ENCODE measurements at places on chromosomes 4 and X.

DNA sequence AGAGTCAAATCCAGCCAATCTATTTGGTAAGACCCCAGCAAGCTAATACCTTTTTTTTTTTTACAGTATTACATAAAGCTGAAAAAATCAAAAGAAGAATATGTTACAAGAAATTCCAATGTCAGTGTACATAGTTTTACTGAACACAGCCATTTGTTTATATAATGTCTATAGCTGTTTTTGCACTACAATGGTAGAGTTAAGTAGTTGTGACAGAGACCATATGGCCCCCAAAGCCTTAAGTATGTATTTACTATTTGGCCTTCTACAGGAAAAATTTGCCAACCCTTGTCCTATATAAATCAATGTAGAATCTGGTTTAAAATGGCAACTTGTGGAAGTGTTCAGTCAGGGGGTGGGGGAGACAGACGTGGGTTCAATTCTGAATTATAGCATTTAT lies 60.7 kb downstream of the ANTXR2 start:
- DNase-seq = no peak

GRCh38 chr4:100311181-100311580 lies 120.9 kb upstream of the DDIT4L start:
- DNase-seq = no peak

- DNase-seq = no peak
These were observed 27.2 kb downstream of the FBXO8 start for GRCh38 chr4:174256277-174256713.

- DNase-seq = peak; percentile 53
These were observed 5.6 kb upstream of the KANTR start for GRCh38 chrX:53088136-53088974.

GRCh38 chrX:40009890-40010289 lies 87.9 kb downstream of the BCOR start:
- DNase-seq = no peak

- DNase-seq = no peak
These were observed 717.3 kb upstream of the ACTRT1 start for GRCh38 chrX:128769495-128769894.

DNA sequence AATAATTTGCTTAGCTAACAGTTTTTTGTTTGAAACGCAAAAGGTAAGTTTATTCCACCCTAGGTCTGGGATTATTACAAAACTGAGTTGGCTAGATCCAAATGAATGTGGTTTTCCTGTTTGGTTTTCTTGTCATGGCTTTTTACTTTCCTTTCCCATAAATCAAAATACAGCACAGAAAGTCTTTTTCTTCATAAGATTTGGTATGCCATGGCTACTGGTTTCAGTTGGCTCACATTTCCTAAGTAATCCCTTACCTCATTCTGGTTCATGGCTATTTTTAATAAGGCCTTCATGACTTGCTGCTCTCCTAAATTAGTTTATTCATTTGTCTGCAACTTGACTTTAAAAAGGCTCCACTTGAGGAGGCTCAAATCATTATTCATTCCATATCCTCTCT lies 12.9 kb upstream of the PAK3 start:
- no peak for DNase-seq

GRCh38 chr4:132981611-132982010 lies 167.5 kb upstream of the PCDH10 start:
- no peak for DNase-seq

DNA sequence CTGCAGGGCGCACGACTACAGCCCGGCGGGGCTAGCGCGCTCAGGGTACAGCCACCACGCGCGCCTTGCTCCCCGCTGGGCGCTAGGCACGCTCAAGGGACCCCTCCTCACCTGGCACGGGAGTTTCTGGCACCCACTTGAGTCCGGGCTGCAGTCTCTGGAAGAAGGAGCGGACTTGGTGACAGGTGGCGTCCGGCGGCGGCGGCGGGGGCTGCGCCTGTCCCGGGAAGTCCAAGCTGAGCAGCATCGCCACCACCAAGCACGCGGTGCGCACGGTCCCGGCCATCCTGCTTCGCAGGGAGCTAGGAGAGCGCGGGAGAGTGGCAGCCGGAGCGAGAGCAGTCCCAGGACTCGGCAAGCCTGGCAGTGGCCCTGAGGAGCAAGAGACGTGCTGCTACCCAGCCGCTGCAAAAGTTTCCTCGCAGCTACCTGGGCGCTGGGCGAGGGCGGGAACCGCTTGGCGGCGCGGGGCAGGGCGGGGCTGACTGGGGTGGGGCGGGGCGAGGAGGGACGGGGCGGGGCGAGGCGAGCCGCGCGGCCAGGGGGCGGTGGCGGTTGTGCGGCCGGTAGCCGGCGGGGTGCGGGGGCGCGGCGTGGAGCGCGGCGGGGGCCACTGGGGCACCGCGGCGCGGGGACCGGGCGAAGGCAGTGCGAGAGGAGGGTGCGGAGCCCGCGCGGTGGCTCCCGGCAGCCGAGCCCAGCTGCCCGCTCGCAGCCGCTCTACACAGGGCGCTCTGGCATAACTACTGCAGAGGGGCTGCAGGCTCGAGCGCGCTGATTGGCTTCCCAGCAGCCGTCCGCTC lies at the start of gene GPC3:
Gene GPC3, minus strand, starts transcription at position 431 of the 803 bp plus-strand sequence.
- peak; percentile 7 for DNase-seq

DNA sequence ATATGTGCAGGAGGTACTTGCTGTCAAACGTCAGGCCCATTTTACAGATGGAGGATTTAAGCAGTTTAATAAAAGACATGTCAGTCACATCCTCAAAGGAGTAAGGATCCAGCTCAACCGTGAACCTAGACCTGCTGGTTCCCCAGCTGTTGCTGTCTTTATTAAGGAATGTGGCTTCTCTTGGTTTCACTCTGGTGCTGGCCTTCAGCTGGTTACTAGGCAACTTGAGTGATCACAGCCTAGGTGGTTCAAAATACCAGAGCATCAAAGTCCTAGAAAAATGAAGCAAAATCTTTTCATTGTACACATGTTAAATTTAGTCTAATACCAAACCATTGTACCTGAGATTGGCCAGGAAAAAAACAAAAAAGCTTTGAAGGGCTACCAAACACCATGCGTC lies 32.7 kb upstream of the GLRA2 start:
- DNase-seq = no peak

DNA sequence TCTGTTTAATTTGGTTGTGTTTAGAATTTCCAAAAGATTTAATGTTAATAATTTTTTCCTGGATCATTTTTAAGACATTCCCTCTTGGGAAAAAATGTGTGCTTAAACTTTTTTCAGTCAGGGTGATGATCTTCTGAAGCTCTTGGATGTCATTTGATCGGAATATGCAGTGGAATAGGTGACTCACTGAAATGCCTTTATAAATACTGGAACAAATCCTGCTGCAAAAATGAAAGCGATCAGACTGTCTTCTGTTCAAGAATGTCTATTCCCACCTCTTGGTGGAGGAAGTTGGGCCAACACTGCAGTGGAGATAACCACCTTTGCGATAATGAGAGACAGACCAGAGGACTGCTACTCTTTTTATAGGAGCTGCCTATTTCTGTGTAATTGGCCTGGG lies 46.7 kb downstream of the LARP1B start:
- DNase-seq = no peak

GRCh38 chrX:130100180-130100579 lies 10.1 kb downstream of the ELF4 start:
- DNase-seq = no peak

DNA sequence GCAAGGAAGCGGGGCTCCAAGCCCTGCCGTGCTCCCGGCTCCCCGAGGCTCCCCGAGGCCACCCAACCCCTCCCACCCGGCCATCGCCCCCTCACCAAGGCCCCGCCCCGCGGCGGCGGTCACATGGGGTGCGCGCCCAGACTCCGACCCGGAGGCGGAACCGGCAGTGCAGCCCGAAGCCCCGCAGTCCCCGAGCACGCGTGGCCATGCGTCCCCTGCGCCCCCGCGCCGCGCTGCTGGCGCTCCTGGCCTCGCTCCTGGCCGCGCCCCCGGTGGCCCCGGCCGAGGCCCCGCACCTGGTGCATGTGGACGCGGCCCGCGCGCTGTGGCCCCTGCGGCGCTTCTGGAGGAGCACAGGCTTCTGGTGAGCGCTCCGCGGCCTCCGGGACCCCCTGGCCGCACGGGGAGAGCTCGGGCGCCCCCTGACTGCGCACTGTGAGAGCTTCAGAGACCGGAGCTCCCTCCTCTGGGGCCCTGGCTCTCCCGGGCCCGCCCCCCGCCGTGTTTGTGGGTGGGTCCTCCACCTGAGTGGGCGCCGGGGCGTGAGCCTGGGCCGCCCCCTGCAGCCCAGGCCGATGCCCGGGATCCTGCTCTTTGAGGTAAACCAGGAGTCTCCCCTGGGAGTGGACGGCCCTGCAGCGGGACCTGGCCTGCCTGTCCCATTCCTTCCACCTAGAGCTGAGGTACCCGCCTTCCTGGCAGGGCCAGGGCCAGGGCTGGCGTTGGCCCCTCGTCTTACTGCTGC lies at the start of gene IDUA:
Gene IDUA, plus strand, starts transcription at position 166 of the 745 bp plus-strand sequence. Its CDS starts 41 bp downstream, at position 207.
- DNase-seq = peak; percentile 88

GRCh38 chr4:179124957-179125356 lies 1682.7 kb upstream of the AGA start:
- no peak for DNase-seq

- no peak for DNase-seq
These were observed 53.0 kb downstream of the MAPK10 start for GRCh38 chr4:86306816-86307215.

- DNase-seq = no peak
These were observed 22.0 kb downstream of the CXCL8 start for GRCh38 chr4:73762409-73762808.
